ENCODE measurements at places on chromosomes 12 and 14. TPM values are rescaled to one million over a fixed set of nuclear protein-coding genes. Genes with fewer than 3 reads are reported as not detected.
A peak's percentile ranks its signal among the peaks of the same experiment; 100 is the strongest.

The FAM181A gene
- total RNA-seq, result not detected

The DNAI7 gene
- total RNA-seq, result 5.3 TPM

DNA sequence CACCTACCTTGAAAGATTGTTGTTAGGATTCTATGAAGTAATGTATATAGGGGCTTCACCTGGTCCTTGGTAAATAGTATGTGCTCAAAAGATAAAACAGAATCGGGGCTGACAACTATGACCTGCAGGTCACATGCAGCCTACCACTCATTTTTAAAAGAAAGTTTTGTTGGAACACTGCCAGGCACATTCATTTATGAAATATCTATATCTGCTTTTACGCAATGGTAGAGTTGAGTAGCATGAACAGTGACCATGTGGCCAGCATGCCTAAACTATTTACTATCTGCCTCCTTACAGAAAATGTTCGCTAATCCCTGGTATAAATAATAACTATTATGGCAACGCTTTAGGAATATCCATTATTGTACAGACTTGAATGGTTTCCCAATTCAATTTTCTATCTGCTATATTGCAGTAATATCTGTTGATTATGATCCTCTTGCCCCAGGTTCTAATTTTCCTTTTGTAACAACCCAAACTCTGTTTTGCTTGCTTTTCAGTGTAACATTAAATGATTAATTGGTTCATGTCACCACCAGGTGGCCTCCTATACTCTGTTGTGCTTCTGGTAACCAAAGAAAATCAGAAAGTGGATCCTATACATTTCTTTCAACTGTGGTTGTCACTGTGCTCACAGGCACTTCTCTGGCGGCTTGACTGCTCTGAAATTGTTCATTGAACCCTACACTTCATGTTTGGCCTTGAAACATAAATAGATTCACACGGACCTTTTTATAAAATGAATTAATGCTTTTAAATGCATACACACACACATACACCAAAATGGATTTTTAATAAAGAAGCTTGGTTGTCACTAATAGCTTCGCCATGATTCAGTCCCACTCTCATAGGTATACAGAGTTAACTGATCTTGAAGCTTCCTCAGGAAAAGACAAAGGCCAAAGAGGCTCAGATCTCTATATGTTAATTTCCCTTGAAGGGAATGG, 227.7 kb upstream of the NPAS3 start:
- peak; percentile 32 for DNase-seq

GRCh38 chr12:124098101-124098757, 125.2 kb downstream of the ZNF664 start:
- no peak for DNase-seq

Data from kidney (tissue), 22 donors.